ENCODE measurements at places on chromosomes 13 and 19.

DNA sequence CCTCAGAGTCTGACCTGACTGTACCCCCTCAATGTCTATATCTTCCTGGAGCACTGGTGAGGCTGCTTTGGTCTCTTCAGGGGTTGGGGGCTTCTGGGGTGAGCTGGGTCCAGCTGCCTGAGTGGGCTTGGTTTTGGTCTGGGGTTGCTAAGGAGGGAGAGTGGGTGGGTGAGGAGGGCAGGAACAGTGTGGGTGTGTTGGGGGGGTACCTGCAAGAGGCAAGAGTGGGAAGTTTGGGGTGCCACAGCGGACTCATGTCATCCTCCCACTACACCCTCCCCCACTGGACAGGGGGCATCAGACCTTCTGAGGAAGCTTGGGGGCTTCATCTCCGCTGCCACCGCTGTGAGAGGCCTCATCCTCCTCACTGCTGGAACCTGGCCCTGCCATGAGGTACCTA, 13.6 kb downstream of the ZNF575 start:
- no peak for DNase-seq

DNA sequence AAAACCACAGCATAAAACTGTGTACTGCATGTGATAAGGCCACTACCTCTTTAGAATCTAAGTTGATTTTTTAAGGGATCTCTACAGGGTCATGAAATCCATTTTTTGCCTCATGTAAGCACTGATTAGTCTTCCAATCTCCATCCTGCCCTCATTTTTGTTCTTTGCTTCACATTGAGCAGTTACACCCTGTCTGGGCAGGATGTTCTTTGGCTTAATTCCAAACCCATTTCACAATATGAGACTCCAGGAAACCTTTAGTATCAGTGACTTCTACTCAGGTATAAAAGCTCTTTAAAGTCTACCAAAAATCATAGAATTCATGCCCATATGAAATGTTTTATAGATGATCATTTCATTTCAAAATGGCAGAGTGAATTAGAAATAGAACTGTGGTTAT, 592.6 kb downstream of the TBC1D4 start:
- DNase-seq = no peak

GRCh38 chr13:36129539-36129938, 1.6 kb downstream of the DCLK1 start:
- no peak for DNase-seq

GRCh38 chr19:29503140-29503758, 22.5 kb upstream of the VSTM2B start:
- no peak for DNase-seq

DNA sequence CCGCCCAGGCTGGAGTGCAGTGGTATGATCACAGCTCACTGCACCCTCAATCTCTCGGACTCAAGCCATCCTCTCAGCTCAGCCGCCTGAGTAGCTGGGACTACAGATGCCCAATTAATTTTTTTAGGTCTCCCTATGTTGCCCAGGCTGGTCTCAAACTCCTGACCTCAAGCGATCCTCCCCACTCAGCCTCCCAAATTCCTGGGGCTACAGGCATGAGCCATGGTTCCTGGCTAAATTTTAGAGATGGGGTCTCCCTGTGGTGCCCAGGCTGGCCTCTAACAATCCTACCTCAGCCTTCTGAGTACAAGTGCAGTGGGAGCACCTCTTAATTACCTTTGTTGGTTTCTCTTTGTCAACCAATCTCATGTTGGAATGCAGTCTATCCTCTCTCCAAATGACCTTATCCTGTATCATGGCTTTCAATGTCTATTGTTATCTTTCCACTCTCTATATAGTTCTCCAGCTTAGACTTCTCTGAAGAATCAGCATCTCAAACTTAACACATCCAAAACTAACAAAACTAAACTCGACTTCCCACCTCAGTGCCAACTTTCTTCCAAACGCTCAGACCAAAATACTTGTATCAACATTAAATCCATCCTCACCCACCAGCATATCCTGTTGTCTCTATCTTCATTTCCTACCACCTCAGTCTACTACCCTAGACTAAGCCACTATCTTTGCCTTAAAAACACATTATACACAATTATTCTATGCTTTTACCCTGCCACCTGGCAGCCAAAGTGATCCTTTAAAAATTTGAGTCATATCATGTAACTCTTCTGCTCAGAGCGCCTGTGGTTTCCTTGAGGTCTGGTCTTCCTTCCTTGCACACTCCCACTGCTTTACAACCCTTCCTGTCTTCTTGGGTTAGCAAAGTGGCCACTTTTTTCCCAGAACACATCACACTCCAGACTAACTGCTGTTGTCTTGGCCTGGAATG, 6.7 kb downstream of the TPT1 start:
- no peak for DNase-seq

DNA sequence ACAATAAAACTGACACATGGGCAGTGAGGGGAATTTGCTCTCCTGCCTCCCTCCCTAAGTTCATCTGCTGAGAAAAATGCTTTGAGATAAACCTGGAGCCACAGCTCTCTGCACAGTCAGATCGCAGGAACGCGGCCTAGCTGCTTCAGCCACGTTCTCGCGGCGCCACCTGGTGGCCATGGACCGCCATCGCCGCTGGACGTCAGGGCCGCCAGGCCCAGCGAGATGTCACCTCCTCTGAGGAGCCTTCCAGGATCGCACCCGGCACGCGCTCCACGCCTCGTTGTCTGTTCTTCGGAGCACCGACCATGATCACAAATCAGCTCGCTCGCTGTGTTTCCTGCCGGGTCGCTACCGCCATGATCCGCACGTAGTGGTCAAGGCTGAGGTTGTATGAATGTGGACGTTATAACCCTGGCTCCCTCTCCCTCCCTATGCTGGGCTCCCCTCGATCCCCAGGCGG, 20.6 kb upstream of the USP29 start:
- peak; percentile 51 for DNase-seq

GRCh38 chr13:91158017-91158395, 189.5 kb upstream of the MIR17HG start:
- no peak for DNase-seq

DNA sequence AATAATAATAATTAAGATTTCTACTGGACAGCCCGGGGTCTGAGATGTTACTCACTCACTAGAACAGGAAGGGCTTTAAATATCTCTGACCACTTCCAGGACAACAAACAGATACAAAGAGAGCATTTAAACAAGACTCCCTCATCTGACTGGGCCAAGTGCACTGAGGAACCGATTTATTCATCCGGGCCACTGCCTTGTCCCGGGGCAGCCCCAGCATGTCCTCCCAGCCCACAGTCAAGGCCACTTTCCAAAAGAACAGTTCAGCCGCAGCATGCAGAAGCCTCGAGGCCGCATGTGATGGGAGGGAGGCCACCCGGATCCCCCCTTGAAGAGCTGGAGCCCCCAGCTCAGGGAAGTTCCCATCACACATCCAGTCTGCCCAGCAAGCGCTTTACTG, 30.5 kb downstream of the MLLT1 start:
- DNase-seq = no peak

DNA sequence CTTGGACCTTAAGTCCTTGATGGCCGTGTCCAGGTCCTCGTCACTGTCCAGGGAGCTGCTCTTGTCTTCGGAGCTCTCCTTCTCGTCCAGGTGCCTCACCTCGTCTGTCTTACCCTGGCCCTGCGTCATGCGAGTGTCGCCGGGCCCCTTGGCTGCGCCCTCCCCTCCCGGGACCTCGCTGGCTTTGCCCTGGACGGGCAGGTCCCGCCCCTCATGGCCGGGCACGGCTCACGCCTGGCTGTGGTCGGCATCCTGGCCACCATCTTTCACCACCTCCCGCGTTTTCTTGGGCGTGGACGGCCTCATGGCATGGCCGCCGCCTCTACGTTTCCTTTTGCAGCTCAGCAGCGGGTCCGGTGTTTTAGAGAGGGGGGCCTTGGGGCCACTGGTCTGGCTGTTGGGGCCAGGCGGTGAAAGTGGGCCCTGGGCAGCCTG, 14.8 kb downstream of the RB1 start:
- DNase-seq = no peak

DNA sequence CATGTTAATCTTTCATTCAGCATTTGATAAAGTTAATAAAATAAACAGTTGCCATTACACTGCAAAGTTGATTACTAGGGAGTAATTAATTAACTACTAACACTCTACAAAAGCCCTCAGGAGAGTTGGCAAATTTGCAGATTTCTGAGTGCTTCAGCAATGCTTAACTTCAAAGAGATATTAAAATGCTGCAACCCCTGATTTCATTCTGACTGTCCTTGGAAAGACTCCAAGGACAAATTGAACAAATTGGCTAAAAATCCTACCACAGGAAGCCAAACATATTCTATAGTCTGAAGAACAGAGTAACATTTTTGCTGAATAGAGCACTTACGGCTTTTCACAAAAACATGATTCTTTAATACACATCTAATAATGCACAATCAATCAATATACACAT, 1543.0 kb downstream of the SLITRK5 start:
- DNase-seq = no peak

GRCh38 chr13:21150013-21150412, 26.3 kb downstream of the SKA3 start:
- no peak for DNase-seq

GRCh38 chr19:45321848-45322247, 827 bp downstream of the CKM start:
- DNase-seq = no peak

- no peak for DNase-seq
Measured at GRCh38 chr19:18045307-18046050, 37.5 kb downstream of the ARRDC2 start.

- DNase-seq = no peak
Measured at GRCh38 chr19:18645035-18645511, 8.2 kb downstream of the KLHL26 start.

DNA sequence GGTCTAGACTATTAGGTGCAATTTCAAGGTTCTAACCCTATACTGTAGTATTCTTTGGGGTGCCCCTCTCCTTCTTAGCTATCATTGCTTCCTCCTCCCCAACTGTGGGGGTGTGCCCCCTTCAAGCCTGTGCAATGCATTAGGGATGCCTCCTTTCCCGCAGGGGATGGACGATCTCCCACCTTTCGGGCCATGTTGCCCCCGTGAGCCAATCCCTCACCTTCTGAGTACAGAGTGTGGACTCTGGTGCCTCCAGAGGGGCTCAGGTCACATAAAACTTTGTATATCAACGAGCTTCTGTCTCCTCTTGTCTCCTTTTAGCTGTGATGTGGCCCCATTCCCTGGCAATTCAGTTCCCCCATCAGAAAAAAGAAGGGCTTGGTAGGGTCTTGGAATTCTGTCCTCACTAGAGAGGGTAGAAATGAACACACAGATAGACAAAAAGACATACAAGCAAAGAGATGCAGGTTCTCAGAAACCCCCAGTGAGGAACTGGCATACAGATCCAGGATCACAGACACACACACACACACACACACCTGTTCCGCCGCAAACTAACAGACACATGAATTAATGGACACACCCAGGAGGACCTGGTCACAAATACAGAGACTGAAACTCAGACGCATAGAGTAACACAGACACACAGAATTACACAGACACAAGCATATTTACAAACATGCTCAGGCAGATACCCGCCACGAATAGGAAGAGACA, 2.5 kb upstream of the HNRNPUL1 start:
- DNase-seq = no peak

DNA sequence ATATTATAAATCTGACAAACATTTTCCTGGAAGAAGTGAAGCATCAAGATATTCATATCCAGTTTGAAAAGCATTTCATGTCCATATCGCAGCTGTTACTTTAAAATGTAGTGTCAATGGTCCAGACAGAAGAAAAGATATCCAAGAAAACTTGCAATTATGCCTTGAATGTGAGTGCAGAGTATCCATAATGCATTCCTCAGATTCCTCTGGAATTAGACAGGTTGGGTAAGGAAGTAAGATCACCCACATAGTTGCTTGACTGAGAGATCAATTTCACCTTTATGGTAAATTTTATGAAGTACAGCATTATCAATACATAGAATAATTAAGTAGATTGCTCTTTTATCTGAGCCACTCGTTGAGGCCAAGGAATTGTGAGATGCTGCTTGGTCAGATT, 327.0 kb upstream of the SLITRK5 start:
- DNase-seq = no peak

DNA sequence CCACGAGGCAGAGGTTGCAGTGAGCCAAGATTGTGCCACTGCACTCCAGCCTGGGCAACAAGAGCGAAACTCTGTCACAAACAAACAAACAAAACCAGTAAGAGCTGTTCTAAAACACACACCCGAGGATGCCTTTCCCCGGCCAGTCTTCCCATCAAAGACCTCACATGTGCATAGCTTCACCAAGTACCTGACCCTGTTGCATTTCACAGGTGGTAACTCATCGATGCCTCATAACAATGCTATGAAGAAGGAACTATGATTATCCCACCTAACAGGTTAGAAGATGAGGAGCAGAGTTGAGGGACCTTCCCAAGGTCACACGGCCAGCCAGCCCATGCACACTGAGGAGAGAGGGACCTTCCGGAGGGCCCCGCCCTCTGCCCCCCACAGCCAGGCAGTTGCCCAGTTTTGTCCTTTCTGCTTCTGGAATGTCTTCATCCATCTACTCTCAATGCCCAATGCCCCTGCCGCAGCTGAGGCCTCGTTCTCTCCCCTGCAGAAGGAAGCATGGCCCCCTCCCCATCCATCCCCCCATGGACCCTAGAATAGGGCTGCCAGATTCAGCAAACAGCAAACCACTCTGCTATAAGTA, 16.8 kb upstream of the LENG8 start:
- DNase-seq = no peak

GRCh38 chr19:35806597-35806996, 6.0 kb downstream of the PRODH2 start:
- no peak for DNase-seq

DNA sequence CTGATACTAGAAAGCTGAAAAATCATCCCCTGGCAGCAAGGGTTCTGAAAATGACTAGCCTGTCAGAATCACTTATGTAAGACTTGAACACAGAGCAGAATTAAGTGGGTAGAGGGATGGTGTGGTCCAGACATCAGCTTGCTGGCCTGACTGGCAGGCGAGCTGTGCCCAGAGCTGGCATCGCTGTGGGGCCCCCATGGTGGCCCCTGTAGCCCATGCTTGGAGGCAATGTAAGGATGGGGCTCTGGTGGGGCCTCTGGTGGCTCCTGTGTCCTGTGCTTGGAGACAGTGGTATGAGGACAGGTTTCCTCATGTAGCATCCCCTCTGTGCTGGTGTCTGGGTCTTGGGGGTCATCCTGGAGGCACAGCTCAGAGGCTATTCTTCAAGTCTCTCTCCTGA, 332.1 kb downstream of the SHISA2 start:
- no peak for DNase-seq

DNA sequence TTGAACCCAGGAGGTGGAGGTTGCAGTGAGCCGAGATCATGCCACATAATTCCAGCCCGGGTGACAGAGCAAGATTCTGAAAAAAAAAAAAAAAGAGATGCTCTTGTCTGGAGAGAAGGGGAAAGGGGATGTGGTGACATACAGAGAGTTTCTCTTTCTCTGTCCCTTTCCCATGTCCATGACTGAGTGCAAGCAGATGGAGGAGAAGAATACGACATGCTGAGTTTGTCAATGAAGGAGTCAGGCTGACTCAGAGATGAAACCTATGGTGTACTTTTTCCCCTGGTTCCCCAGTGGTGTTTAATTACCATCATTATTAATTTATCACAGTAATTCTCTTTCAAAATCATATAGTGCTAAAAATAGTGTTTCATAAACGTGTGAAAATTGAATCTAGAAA, 448.8 kb downstream of the FOXO1 start:
- no peak for DNase-seq
